ENCODE measurements at places on chromosomes 13 and 19.

- DNase-seq, result no peak
Measured at GRCh38 chr19:6734096-6734696, 3.2 kb downstream of the GPR108 start.

DNA sequence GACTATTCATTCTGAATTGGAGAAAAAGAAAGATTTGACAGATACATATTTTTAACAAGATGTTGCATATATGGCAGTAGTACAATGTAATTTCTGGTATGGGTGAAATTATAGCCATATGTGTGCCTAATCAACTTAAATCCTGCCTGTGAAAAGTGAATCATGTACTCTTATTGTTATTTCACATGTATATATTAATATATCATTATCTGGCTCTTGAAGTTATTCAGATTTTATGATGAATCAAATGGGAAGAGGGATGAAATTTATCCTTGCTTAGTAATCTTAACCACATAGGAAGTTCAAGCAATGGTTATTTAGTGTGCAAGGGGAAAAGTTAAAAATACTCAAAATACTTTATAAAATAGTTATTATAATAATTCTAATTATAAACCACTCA lies 80.5 kb downstream of the GPC6 start:
- DNase-seq, result no peak

GRCh38 chr19:15368798-15369593 lies 10.6 kb downstream of the AKAP8 start:
- no peak for DNase-seq

DNA sequence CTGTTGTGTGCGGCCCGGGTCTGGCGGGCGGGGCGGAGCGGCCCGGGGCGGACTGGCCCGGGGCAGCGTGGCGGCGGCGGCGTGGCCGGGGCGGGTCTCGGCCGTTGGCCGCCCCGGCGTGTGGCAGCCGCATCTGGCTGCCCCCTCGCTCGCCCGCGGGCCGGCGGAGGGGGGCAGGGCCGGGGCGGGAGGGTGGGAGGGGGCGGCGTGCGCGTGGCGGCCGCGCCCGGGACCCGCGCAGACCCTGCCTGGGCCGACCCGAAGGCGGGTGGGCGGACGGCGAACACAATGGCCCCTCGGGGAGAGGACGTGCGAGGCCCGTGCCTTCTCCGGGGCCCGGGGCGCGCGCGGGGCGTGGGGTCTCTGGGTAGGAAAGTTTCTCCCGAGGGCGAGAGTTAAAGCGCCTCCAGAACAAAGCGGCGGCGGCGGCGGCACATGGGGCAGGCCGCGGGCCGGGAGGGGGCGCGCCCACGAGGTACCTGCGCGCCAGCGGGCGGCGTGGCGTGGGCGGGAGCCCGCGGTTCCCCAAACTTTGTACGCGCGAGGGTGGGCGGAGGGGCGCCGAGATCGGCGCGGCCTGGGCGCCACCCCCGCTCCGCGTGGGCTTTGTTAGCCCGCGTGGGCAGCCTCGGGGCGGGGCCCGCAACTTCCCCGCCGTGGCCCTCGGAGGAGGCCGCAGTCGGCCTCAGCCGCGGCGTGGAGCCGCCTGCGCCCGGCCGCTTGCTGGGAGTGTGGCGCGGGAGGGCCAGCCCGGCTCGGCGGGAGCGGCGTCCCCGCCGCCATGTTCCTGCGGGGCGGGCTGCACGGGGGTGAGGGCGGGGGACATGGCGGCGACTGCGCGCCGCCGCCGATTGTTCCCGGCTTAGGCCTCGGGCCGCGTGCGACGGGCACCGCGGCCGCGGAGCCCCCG lies 764 bp downstream of the MIR17HG start:
- DNase-seq, result no peak

- DNase-seq, result no peak
Measured at GRCh38 chr19:55284405-55285058, 735 bp downstream of the BRSK1 start.

- DNase-seq, result no peak
Measured at GRCh38 chr13:27182054-27182453, 10.4 kb upstream of the USP12 start.

DNA sequence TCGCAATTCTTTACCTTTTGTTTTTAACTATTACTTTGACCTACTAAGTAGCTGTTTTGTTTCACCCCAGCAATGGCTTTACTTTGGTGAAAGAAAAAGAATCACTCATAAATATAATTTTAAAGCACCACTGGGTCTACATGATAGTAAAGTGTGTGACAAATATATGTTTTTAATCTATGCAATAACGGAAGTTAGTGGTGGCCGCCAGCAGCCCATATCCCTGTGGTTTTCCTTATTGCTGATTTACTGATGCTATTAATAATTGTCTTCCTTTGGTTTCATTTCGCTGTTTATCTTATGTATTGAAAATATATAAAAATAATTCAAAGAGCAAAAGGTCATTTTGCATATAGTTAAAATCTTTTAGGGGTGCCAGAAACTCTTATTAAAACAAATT lies 491.3 kb downstream of the DIAPH3 start:
- DNase-seq, result no peak

GRCh38 chr13:28753208-28753892 lies 34.6 kb upstream of the SLC46A3 start:
- no peak for DNase-seq

GRCh38 chr13:41492432-41493260 lies 35.3 kb downstream of the RGCC start:
- no peak for DNase-seq

DNA sequence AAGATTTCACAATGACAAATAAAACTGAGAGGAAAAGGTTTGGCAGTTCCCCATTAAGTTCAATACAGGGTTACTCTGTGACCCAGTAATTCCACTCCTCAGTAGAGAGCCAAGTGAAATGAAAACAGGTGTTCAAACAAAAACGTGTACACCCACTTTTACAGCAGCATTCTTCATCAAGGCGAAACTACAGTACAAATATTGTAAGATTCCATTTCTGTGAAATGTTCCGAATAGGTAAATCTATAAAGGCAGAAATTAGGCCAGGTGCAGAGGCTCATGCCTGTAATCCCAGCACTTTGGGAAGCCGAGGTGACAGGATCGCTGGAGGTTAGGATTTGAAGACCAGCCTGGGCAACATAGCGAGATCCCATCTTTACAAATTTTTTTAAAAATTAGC lies 8.9 kb upstream of the GDF15 start:
- no peak for DNase-seq

DNA sequence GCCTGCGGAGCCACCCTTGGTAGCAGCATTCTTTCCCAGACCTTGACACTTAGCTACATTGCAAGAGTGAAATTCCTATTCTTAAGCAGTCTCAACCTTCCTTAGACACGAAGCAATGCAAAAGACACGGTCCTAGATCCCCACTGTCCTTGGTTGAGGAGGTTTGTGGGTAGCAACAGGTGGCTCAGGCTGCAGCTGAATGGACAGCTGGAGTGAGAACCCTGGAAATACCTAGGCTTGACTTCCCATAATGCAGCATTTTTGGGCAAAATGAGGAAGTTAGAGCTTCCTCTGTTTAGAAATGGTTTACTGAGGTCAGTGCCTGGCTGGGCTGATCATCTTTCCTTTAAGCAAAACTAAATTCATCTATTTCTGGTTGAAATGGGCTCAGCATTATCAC lies 296.6 kb downstream of the RFC3 start:
- no peak for DNase-seq

GRCh38 chr19:43688059-43688701 lies 18.2 kb upstream of the PLAUR start:
- DNase-seq, result no peak

DNA sequence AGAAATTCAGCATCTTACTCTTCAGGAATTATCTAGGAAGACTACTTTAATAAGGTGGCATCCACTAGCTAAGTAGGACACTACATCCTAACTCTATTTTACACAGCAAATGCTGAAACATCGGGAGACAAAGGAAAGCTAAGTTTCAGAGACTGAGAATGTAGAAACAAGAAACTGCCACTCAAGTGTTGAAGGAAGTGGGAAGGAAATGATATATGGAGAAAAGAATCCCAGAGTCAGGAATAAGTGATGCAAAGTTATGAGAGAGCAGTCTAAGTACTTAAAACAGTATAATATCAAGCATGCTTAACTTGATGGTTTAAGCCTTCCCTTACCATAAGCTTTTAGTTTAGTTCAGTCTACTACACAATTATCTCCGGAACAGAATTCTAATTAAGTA lies 52.4 kb downstream of the RBM26 start:
- DNase-seq, result no peak

- peak; percentile 20 for DNase-seq
Measured at GRCh38 chr19:17318966-17319365, 9.6 kb downstream of the DDA1 start.

- peak; percentile 50 for DNase-seq
Measured at GRCh38 chr19:5155586-5156210, 184.9 kb downstream of the PTPRS start.

GRCh38 chr13:106284358-106284757 lies 251.1 kb downstream of the EFNB2 start:
- no peak for DNase-seq

GRCh38 chr13:91740756-91741155 lies 342.3 kb downstream of the GPC5 start:
- DNase-seq, result peak; percentile 63

- DNase-seq, result no peak
Measured at GRCh38 chr19:6065685-6066374, 44.5 kb downstream of the RFX2 start.

GRCh38 chr19:55614711-55615542 lies 9.4 kb downstream of the ZNF784 start:
- no peak for DNase-seq

- DNase-seq, result no peak
Measured at GRCh38 chr13:38418286-38418685, 68.6 kb downstream of the UFM1 start.

- no peak for DNase-seq
Measured at GRCh38 chr13:113963376-113963775, 10.5 kb downstream of the C13orf46 start.

- no peak for DNase-seq
Measured at GRCh38 chr13:40149611-40150274, 494.3 kb downstream of the COG6 start.

DNA sequence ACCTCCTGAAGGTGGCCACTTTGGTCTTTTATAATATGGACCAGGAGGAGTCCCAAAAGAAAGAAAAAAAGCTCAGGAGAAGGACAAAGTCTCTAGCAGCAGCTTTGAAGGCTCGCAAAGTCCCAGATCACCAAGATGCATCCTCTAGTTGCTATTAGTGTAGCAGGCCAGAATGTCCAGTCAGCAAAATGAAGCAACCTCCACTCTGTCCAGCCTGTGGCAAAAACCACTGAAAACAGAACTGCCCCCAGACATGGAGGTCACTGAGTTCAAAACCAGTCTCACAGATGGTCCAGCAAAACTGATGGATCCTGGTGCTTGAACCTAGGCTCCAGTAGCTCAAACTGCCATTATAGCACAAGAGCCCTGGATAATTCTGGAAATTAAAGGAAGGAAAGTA lies 10.4 kb downstream of the LILRB4 start:
- DNase-seq, result no peak

GRCh38 chr19:50515168-50515561 lies 1.5 kb upstream of the ASPDH start:
- no peak for DNase-seq

DNA sequence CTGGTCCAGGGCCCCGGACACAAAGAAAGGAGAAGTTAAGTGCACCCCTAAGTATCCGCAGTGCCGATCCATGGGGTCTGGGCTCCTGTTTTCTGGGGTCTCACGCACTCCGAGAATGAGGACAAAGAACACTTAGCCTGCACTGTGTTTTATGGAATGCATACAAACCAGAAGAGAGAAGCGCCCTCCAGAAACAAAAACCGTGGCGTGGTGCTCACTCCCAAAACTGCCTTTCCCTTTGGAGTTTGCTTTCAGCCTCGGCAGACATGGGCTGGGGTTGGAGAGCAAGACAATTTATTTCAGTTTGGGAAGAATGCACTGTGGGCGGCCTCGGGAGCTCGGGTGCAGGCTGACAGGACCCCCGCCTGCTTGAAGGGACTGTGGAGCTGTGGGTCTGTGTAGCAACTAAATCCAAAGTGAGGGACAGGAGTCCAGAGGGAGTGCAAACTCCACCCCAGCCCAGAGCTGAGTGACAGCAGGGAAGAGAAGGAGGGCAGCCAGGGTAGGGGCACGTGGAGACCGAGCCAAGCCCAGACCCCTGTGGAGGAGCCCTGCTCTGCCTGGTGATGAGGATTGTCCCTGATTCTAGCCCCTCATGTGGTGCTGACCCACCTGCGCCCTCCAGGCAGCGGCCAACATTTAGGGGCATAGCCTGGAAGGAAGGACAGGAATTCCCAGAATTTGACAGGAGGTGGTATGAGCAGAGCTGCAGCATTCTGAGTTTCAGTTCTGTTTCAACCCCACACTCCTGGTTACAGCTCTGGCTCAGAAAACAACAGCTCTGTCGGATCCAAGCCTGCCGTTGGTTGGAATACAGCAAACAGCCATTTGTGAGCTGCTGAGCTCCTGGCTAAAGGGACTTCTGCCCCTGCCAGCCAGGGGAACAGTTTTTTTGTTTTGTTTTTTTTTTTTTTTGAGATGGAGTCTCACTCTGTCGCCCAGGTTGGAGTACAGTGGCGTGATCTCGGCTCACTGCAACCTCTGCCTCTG lies 37.8 kb upstream of the POP4 start:
- DNase-seq, result no peak

- DNase-seq, result no peak
Measured at GRCh38 chr19:6667114-6667627, 2.8 kb downstream of the TNFSF14 start.
